ENCODE measurements at places on chromosomes 13 and 19.

DNA sequence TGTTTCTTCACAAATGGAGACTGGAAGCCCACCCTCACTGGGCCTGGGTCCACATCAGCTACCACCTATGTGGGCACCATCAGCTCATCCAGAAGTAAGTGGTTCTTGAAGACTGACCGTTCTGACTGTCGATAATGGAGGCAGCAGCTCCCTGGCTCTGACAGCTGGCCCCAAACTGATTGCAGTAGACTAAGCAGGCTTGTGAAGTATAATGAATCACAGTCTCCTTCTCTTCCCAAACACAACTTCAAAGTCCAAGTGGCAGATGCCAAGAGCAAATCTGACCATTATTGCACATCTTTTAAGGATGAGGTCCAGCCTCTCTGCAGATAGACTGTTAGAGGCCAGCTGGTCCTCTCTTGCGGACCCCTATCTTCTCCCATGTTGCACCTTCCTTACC, 574.4 kb upstream of the KLF12 start:
- no peak for DNase-seq

GRCh38 chr19:55347442-55348009, 7.0 kb downstream of the COX6B2 start:
- no peak for DNase-seq

- DNase-seq, result no peak
Measured at GRCh38 chr13:105159841-105160240, 1375.6 kb downstream of the EFNB2 start.

GRCh38 chr19:7434391-7434790, 54.4 kb downstream of the PEX11G start:
- no peak for DNase-seq

DNA sequence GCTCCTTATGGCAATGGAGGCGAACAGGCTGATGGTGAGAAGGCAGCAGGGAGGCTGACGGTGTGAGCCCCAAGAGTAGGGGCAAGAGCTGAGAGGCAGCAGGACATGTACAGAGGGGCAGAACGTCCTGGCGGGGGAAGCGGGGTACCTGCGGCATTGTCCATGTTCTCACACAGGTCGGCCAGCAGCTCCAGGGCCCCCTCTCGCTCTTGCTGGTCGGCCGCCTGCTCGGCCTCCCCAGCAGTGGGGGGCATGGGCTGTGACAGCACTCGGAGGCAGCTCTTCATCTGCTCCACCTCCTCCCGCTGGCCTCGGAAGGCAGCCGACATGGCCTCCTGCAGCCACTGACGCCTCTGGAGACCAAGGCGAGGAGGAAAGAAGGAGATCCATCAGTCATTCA, 2.4 kb downstream of the HSPBP1 start:
- DNase-seq, result no peak
